Caki2 (cell line): ENCODE measurements at places on chromosomes 4 and X.

GRCh38 chr4:1866189-1866661, 5.0 kb upstream of the NSD2 start:
- no peak for DNase-seq

GRCh38 chrX:68598841-68599240, 48.6 kb upstream of the STARD8 start:
- no peak for DNase-seq

- DNase-seq = no peak
These were observed 119.3 kb downstream of the ZNF330 start for GRCh38 chr4:141339966-141340365.

GRCh38 chr4:1487106-1487505, 80.9 kb upstream of the NKX1-1 start:
- no peak for DNase-seq

- DNase-seq = no peak
These were observed 37.1 kb upstream of the IRAK1 start for GRCh38 chrX:154056770-154057241.

DNA sequence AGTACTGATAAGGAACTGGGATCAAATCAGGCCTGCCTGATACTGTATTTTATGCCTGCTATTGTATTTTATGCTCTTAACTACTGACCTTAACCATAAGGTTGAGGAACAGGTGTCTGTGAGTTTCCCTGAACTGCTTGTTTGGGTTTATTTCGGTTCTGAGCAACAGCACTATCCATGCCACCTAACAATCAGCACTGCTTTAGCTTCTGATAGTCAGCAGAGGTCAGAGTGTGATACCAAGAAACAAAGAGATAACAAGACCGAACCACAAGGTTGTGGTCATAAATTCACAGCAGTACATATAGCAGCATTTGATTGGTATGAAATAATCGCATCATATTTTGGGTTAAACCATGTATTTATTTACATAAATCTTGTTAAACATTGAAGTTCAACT, 362.2 kb downstream of the FGF13 start:
- no peak for DNase-seq

GRCh38 chr4:13577660-13578059, 33.4 kb upstream of the NKX3-2 start:
- DNase-seq = no peak

DNA sequence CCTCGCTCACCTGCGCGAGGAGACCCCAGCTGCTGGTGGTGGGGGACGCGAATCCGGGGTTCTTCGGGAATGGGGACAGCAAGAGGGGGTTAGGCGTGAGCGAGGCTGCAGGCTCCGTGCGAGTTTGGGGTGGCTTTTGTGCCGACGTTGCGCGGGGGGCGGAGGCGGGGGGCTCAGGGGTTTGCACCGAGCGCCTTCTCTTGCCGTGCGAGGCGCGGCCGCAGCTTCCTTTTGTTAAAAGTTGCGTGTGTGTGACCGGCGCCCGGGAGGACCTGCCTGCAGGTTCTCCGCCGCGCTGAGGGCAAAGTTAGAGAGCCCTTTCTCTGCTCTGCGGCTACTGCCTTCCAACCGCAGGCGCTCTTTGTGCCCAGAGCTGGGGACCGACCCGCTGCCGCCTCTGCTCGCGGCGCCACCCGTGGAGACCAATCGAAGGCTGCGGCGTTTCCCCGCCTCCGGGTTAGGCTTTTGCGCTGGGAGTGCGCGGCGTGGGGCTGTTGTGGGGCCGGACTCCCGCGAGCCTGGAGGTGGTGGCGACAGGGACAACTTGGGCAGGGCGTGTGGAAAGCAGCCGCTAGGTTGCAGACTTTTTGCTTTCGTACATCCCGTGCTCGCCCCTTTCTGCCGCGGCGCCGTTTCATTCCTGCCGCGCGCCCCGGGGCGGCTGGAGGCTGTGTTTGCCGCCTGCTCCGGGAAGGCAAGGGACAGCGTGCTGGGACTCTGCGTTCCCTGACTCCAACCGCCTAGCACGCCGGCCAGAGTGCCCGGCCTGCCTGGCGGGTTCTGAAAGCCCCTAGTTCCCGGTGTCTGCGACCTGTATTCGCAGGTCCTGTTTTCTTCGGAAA, 716 bp downstream of the KIT start:
- DNase-seq = peak; percentile 78

- DNase-seq = no peak
These were observed 71.2 kb upstream of the EGFL6 start for GRCh38 chrX:13498238-13498637.

GRCh38 chrX:97743014-97743413, 859.3 kb downstream of the RPA4 start:
- DNase-seq = no peak

GRCh38 chr4:24729119-24729730, 66.1 kb upstream of the SOD3 start:
- DNase-seq = no peak

DNA sequence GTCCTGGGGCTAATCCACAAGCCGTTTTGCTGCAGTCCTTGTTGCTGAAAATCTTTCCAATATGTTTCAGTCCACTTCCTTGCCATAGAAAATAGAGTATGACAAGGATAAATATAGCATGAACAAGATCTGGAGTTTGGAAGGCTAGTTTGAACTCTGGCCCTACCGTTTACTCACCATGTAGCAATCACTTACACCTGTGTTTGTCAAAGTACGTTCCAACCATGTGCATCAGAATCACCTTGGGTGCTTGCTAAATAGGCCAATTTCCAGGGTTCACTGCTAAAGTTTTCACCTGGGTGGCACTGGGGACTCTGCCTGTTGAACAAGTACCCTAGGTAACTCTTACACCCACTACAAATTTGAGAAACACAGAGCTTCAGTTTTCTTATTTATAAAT, 188.9 kb downstream of the ENOX2 start:
- DNase-seq = no peak

GRCh38 chrX:2500091-2500802, 529 bp downstream of the DHRSX start:
- peak; percentile 51 for DNase-seq

- no peak for DNase-seq
These were observed 37.3 kb upstream of the PRSS12 start for GRCh38 chr4:118390121-118390520.

DNA sequence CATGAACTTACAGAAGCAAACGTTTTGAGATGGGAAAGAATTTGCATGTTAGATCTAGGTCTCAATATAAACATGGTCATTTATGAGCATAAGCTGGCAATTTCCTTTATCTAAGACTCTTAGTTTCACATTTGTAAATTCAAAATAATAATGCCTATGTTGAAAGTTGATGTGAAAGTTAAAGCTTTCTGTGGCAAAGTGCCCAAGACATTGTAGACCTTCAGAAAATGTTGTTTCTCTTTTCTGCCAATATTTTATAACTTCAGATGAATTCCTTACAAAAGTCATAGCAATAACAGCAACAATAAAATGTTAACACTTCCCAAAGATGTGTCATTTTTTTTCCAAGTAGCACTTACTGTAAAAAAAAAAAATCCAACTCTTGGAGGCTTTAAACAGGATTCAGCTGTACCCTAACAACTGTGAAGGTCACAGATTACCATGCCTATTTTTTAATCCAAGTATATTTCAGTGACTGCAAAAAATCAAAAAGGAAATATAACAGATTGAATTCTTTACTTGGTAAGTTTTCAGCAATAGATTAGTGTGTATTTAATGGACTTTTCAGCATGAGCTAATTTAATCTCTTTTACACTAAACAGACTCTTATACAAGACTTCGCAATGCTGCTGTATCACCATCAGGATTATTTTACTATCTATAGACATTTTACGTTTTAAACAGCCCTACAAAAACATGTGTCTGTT, 206.5 kb upstream of the PDE5A start:
- DNase-seq = no peak

GRCh38 chr4:126269106-126269505, 954.4 kb downstream of the FAT4 start:
- no peak for DNase-seq

GRCh38 chrX:16711893-16712547, 449 bp downstream of the CTPS2 start:
- no peak for DNase-seq

DNA sequence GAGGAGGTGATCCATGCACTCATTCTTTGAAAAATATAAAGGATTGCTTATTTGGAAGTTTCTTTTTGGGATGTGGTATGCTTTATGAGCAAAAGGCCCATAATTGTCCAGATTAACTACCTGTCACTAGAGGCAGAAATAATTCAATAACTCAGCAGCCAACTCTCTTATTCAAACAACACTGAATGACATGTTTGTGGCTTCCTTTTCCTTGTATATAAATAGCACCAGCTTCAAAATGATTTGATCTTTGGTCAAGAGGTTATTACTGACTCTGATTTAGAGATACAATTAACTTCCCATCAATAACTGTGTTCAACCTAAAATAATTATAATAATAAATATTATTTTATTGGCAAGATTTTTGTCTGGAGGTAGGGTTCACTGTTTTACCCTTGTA, 232.3 kb downstream of the AFF2 start:
- DNase-seq = no peak

- DNase-seq = peak; percentile 69
These were observed 385 bp downstream of the DCLK2 start for GRCh38 chr4:150078579-150079080.

GRCh38 chrX:68894142-68894512, 65.3 kb downstream of the EFNB1 start:
- no peak for DNase-seq

GRCh38 chrX:141924293-141924692, 20.6 kb downstream of the MAGEC1 start:
- no peak for DNase-seq

GRCh38 chrX:37753384-37753783, 26.5 kb upstream of the CYBB start:
- DNase-seq = no peak

GRCh38 chr4:25860586-25861279, 2.1 kb downstream of the SEL1L3 start:
- DNase-seq = no peak

DNA sequence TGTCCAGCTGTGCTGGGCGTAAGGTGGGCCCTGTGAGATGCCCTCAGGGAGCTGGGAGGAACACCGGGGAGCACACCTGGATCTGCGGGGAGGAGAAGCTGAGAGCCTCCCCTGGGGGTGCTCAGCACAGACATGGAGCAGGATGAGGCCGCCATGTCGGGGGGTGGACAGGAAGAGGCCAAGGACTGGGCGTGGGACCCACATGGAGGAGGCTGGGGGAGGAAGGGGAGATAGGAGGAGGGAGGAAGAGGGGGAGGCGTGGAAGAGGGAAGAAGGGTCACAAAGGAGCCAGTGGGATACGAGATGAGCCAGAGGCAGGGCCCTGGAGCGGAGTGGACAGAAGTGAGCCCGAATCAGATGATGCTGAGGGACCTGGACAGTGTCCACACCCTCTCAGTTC, 66.3 kb downstream of the ZFYVE28 start:
- no peak for DNase-seq

- DNase-seq = no peak
These were observed 617 bp upstream of the GPR34 start for GRCh38 chrX:41688156-41688555.

DNA sequence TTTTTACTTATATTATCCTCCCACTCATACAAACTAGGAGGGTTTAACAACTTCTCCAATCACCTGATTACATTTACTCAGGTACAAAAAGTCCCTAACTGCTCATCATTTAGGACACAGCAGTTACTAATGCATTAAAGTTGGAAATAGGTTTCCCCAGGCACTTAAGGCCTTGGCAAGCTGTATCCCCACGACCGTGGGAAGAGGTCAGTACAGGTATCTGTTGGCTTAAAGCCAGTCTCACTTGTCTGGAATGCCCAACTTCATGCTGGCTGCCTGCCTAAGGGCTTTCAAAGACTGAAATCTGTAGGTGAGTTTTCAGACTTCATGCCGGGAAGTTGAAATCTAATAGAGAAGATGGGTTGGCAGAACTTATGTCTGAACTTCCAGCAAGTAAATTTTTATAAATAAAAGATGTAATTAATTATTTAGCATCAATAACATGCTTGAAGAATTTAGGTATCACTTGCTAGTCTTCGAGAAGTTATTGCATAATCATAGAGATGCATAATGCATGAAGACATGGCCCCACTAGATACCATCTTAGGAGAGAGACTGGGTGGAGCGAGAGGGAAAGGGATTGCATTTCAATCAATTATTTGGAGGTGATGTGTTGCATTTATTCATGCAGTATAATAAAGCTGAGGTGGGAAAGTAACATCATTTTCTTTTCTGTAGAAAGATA, 54.2 kb downstream of the SCD5 start:
- no peak for DNase-seq

DNA sequence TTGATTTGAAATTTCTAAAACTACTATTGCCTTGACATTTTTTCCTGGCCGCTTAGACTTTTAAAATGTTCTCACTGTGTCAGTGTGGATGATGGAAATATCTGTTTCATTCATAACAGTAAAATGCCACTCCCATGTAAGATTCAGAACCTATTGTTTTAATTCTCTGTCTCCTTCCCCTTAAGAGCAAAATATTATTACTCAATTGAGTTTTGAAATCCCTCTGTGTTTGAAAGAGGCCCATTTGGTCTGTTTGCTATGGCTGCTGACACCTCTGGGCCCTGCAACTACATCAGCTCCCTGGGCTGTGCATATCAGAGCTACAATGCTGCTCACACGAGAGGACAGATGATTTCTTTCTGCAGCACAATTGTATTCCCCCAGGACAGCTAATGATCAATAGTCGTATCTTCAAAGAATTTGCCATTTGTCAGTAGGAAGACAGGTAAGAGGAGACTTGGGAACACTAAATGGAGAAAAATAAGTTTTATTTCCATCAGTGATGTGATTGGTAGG, 388.0 kb upstream of the GALNT7 start:
- no peak for DNase-seq

- DNase-seq = no peak
These were observed 35.3 kb downstream of the CD99L2 start for GRCh38 chrX:150863191-150863590.

DNA sequence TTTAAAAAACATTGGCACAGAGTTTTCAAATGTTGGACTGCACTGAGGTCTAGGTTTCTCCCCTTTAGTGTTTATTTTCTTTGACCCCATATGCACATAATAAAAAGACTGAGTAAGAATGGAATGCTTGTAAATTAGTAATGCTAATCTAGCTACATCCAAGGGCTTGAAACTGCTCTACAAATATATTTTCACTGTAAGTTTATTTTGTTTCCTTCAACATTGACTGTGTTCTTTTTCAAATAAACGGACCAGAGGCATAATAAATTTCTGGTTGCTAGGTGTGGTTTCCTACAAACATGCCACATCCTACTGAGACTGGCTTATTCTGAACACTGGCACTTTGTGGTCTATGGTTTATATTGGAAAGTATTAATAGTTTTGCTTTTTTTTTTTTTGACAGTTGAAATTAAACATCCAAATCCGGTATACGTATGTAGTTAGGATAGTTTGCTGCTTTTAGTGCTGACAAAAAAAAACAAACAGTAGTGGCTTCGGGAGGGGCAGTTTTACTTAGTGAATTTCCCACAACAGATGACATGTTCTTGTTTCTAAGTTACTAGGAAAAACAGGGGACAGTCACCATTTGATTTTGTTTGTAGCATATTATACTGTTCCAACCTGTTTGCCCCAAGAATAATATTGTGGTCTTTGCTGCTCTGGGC, 13.2 kb downstream of the CA5B start:
- peak; percentile 80 for DNase-seq

DNA sequence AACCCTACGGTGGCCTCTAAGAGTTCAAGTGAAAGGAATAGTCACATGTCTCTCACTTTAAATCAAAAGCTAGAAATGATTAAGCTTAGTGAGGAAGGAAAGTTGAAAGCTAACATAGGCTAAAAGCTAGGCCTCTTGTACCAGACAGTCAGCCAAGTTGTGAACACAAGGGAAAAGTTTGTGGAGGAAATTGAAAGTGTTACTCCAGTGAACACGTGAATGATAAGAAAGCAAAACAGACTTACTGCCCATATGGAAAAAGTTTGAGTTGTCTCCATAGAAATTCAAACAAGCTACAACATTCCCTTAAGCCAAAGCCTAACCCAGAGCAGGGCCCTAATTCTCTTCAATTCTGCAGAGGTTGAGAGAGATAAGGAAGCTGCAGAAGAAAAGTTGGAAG, 51.5 kb upstream of the RAB9B start:
- peak; percentile 2 for DNase-seq
